GF-D8 (cell line): ENCODE measurements at places on chromosomes 7 and 10.
A peak's percentile ranks its signal among the peaks of the same experiment; 100 is the strongest.

DNA sequence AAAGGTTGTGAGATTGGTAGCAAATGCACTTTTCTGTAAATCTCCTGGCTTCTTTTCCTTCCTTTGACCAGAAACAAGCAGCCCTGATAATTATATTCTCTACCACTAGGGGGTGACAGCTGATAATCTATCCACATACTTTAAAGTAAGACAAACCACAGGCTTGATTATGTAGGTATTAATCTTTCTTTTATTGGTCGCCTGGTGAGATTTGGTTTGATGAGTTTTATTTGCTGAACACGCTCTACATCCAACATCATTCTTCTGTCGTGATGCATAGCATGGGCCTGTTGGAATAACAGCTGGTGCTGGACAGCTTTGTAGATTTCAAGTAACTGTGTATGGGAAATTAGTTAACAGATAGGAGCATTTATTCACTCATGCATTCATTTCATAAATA, 63.5 kb downstream of the ZNF365 start:
- DNase-seq, result no peak

DNA sequence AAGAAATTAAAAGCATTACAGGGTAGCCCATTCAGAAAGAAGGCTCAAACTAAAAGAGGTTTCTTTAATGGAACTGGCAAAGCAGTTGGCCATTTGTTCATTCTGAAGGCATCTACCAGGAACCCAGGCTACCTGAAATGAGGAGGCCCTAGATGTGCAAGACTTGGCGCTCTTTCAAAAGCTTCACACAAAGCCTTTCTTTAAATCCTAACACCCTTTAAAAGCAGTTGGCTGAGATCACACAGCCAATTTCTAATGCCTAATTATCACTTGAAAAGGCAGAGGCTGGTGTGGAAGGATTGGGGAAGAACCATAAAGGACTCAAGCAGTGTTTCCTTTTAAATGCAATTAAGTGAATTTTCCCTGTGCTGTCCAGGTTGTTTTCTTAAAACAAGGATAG, 23.2 kb downstream of the PPP1R17 start:
- no peak for DNase-seq

- peak; percentile 22 for DNase-seq
Measured at GRCh38 chr10:79243181-79244067, 103.8 kb upstream of the PPIF start.

DNA sequence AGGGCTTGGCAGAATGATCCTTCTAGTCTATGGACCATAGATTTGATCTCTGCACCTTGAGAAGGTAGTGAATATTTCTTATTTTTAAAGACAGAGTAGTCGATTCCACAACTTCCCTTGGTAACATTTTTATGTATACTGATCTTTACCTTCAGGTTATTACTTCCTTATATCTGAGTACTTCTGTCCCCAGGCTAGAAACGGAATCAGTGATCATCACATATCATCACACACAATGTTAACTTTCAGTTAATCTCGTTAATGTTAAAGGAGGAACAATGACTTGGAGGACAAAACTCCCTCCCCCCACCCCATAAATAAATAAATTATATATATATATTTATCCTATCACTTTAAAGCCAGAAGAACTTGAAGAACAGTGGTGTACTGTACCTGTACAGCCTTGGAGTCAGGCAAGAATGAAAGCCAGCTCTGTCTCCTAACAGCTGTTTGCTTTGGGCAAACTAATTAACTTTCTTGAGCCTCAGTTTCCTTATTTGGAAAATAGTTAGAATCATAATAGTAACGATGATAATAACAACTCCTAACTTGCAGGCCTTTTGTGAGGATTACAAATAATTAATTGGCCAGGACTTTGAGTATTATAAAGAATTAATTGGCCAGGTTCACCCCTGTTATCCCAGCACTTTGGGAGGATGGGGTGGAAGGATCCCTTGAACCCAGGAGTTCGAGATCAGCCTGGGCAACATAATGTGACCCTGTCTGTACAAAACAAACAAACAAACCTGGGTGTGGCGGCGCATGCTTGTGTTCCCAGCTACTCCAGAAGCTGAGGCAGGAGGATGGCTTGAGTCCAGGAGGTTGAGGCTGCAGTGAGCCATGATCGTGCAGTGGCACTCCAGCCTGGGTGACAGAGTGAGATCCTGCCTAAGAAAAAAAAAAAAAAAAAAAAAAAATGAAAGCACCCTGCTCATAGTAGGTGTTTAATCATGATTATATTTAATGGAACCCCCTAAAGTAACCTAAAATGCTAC, 63.5 kb downstream of the SAMD9 start:
- DNase-seq, result no peak

GRCh38 chr10:43231523-43232078, 35.3 kb downstream of the RASGEF1A start:
- no peak for DNase-seq

GRCh38 chr7:40969641-40970040, 733.2 kb downstream of the INHBA start:
- DNase-seq, result no peak

DNA sequence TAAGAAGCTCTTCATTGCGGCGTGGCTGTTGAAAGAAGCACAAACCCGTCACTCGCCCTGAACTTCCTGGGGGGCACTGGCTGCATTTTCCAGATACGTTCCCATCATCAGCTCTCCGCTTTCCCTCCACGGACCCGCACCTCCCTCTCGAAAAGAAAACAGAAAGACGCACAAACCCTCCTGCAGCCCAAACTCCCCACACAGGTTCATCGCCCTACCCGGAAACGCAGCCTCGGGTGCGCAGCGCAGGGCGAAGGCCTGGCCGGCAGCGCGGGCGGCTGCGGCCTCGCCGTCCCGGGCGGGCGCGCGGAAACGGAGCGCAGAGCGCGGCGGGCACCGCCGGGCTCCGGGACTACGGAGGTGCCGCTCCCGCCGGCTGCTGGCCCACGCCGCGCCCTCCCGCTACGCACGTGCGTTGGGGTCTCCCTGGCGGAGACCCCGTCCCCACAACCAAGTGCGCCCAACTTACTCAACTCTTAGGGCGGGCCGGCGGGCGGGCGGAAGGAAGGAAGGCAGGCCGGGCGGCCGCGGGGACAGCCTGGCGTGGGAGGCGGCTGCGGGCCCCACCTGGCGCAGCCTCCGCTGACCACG, 822 bp downstream of the ZNF800 start:
- no peak for DNase-seq

DNA sequence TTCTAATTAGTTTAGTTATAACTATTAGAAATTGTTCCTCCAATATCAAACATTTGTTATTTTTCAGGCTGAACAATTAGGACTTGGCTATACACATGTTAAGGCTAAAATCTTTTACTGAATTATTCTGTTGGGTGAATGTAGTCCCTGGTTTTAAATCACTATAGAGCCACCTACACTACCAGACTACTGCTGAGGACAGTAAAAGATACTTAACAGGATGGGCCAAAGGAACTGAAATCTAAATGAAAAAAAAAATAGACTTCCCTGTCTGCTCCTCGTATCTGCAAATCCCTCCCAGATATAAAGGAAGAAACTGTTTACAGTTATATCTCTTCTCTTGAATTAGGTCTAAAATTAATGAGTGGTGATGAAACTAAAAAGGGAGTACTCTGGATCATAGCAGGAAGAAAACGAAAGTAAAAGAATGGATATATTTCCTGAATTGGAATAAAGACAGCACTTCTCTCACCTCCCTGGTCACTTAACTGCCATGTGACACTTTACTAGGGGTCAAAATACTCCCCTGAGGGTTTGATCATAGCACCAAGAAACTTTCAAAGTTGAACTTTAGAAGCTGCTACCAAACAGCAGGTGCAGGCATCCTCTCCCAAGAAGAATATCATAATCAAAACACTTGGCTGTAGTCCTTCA, 12.7 kb downstream of the FBXW4 start:
- no peak for DNase-seq

DNA sequence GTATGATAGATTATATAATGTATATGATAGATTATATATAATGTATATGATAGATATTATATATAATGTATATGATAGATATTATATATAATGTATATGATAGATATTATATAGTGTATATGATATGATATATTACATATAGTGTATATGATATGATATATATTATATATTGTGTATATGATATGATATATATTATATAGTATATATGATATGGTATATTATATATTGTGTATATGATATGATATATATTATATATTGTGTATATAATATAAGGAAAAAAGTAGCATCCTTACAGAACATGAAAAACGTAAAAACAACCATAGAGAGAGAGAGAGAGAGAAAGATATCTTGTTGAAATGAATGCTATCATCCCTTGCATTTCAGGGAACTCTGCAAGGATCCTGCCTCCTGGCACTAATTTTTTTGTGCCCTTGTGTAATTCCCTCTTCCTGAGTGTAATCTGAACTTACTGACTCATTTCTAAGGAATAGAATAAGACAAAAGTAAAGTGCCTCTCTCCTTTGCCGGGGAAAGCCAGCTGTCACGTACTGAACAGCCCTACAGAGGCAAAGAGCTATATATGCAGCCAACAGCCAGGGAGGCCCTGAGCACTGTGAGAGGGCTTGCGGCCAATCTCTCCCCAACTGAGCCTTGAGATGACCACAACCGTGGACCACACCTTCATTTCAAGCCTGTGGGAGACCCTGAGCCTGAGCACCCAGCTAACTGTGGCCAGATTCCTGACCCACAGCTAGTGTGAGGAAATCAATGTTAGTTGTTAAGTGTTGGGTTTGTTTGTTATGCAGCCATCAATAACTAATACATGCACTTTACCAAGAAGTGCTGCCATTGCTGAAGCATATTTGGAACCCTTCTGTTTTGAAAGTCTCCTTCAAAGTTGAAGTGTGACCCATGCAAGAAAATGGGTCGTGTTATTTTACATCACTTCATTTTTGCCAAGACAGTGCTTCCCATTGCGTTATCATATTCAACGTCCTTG, 61.1 kb upstream of the EZH2 start:
- DNase-seq, result no peak

GRCh38 chr7:11612737-11613136, 219.3 kb downstream of the THSD7A start:
- no peak for DNase-seq

DNA sequence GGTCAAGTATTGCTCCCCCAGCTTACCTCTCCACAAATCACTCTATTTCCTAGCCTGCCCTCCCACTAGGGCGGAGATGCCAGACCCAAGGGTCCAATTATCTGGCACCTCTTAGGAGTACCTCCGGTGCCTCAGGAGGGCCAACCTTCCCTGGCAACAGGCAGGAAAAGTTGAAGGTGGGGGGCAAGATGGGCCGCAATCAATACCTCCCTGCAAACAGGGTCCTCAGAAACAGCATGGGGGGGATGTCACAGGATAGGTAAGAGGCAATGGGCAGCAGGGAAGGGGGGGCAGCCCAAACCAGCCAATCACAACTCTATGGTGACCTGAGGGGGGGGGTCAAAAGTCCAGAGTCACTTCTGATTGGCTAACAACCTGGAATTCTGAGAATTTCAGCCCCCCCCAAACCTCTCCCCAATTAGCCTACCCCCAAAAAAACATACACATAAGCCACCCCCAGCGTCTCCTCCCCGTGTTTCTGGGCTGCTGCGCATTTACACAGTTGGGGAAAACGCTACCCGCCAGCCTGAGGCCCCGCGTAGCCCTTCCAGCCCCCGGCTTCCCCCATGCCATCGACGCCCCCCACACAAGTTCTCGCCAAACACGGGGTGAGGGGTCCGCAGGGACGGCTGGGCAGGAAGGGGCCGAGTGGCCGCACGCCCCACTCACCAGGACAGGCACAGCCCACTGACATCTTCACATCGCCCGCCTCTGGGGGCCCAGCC, 589 bp downstream of the LDB1 start:
- peak; percentile 54 for DNase-seq

GRCh38 chr10:60414111-60414510, 24.4 kb upstream of the ANK3 start:
- DNase-seq, result no peak

- no peak for DNase-seq
Measured at GRCh38 chr10:119176166-119176565, 2.4 kb downstream of the PRDX3 start.

DNA sequence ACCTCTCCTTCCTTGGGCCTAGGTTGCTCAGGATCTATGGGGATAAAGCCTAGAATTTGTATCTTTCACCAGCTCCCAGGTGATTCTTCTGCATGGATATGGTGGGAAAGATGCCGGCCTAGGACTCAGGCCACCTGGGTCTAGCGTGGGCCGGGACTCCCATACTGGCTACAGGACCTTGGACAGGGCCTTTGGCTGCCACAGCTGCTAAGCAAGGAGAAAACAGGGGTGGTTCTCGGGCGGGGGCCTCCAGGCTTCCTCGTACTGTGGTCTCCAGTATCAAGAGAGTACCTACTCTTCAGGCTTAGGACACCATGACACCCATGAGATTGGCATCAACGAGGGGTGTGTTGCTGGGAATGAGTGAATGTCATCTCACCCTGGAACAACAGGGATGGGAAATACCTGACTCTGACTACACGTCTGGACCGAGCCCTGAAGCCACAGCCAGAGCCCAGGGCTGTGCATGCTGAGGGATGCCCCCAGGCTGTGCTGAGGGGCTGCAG, 120.3 kb upstream of the ADAM12 start:
- no peak for DNase-seq

- DNase-seq, result no peak
Measured at GRCh38 chr10:77819210-77820112, 107.1 kb downstream of the DLG5 start.

GRCh38 chr10:5325076-5325475, 39.7 kb upstream of the UCN3 start:
- DNase-seq, result no peak

DNA sequence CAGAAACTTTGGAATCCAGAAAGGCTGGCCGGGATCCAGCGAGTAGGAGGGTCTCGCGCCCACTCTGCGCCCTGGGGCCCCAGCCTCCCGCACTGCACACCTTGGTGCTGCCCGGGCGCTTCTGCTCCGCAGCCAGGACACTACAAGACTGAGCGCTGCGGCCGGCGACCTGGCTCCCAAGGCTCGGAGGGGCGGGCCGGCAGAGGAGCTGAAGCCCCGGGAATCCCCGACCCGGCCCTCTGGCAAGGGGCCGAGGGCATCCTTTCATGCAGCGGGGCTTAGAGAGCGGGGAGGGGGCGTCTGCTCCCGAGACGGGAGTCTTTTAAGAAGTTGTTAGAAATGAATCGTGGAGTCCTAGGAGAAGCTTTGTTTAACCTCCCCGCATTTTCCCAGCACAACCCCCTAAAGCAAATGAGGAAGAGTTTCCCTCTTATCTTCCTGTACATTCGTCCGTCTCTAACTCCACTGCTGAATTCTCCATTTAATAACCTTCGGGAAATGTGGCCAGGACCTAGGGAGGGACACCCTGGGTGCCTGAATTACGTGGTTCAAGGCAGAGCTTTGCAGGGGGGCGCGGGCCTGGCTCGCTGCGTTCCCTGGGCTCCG, 1.1 kb downstream of the VWC2 start:
- no peak for DNase-seq

DNA sequence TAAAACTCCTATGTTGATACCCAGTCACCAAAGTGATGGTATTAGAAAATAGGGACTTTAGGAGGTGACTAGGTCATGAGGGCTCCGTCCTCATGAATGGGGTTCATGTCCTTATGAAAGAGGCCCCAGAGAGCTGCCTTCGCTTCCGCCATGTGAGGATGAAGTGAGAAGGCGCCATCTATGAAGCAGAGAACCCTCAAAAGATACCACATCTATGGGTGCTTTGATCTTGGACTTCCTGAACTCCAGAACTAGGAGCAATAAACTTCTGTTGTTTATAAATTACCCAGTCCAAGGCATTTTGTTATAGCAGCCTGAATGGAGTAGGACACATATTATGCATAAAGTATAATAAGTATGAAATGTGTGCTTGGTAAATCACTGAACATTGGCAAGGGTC, 8.1 kb upstream of the PDSS1 start:
- no peak for DNase-seq
